Foreskin fibroblast (primary cell): ENCODE measurements at places on chromosomes 11 and 22.

GRCh38 chr11:22341588-22341931 lies 3.4 kb downstream of the SLC17A6 start:
- DNase-seq = no peak

DNA sequence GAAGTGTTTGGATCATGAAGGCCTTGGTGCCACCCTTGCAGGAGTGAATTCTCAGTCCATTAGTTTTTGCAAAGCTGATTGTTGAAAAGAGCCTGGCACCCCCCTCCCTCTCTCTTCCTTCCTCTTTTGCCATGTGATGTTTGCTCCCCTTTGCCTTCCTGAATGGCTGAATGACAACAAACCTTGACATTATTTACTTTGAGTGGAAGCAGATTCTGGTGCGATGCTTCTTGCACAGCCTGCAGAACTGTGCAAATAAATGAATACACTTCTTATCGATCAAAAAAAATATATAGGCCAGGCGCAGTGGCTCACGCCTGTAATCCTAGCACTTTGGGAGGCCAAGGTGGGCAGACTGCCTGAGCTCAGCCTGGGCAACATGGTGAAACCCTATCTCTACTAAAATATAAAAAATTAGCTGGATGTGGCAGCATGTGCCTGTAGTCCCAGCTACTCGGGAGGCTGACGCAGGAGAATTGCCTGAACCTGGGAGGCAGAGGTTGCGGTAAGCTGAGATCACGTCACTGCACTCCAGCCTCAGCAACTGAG lies 2.0 kb upstream of the NARS2 start:
- no peak for DNase-seq

DNA sequence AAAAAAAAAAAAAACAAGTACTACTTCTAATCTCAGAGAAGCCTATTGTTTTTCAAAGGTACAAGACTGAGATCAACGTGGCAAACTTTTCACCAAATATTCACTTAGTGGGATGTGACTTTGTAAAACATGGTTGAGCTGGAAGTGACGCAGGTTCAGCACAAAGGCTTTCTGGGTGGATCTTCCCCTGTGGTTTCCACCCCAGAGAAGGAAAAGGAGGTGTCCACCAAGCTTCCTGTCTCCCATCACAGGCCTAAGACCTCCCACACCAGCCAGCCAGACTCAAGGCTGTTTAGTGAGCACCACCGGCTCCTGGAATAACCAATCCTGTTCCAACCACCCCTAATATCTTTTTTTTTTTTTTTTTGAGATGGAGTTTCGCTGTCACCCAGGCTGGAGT lies 5.7 kb downstream of the TMEM184B start:
- DNase-seq = peak; percentile 29

DNA sequence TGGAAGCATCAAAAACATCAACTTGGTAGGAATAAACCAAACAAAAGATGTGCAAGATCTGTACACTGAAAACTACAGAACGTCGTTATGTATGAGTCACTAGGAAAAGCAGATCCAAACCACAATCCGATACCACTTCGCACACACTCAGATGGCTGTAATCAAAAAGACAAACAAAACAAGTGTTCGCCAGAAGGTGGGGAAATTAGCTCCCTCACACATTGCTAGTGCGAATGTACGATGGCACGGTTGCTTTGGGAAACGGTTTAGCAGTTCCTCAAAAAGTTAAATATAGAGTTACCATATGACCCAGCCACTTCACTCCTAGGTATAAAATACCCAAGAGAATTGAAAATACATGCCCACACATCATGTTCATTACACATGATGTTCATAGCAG lies 14.8 kb upstream of the CARD10 start:
- peak; percentile 84 for DNase-seq

- peak; percentile 21 for DNase-seq
Measured at GRCh38 chr11:74316772-74317505, 5.5 kb upstream of the P4HA3 start.

DNA sequence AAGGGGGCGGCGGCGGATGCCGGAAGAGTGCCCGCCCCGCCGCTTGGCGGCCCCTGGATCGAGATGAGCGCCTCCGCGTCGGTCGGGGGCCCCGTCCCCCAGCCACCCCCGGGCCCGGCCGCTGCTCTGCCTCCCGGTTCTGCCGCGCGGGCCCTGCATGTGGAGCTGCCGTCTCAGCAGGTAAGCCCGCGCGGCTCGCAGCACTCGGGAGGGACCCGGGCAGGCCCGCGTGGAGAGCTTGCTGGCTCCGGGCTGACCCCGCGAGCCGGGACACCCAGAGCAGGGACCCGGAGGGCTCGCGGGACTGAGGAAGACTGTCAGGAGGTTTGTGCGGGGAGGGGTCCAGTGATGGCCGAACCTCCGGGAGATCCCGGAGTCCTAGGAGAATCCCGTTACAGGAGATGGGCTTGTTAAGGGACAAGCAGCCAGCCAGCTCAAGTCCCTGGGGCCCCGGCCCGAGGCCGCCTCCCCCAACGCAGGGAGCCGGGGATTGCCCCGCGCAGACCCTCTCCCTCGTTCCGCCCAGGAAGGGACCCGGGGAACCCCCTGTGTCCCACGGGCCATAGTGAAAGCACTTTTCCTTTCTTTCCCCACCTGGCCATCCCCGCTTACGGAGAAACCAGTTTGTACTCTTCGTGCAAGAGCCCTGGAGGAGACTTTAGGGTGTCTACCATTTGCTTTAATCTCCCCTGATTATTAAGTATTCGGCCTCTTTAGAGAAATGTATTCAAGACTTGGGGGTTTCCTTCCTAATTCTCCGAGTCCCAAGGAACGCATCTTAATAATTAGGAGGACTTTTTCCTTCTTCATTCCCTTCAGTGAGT lies 547 bp downstream of the UVRAG start:
- no peak for DNase-seq

- DNase-seq = no peak
Measured at GRCh38 chr22:27685515-27685914, 116.0 kb downstream of the MN1 start.
